ENCODE measurements at places on chromosomes 13 and 19. TPM values are rescaled to one million over a fixed set of nuclear protein-coding genes. Genes with fewer than 3 reads are reported as not detected.

The NOVA2 gene
- 6.9 TPM for total RNA-seq

The EPS8L1 gene
- not detected for total RNA-seq

DNA sequence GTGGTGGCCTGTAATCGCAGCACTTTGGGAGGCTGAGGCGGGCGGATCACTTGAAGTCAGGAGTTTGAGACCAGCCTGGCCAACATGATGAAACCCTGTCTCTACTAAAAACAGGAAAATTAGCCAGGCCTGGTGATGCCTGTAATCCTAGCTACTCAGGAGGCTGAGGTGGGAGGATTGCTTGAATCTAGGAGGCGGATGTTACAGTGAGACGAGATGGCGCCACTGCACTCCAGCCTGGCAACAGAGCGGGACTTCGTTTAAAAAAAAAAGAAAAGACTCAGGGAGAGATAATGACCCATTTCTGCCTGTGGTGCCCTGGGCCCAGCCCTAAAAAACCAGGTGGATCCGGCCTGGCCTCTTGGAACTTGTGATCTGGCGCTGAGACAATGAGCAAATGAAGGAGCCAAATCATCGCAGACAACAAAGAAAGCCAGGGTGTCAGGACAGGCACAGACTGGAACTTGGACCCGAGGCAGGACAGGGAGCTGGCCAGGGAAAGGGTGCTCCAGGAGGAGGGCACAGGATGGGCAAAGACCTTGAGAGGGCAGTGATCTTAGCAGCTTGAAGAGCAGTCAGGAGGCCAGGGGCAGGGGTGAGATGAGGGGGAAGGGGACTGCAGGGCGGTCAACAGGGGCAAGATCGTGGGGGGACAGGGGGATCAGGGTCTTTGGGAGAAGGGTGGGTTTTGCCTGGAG, 962 bp upstream of the JAK3 start:
- no peak overlapping the region for H3K4me3 ChIP-seq
- DNase-seq = no peak
- no peaks in the 10 kb centered on the region for H3K4me1 ChIP-seq
- H3K36me3 ChIP-seq = no peaks in the 10 kb centered on the region
- H3K27me3 ChIP-seq = no peaks in the 10 kb centered on the region

- H3K27me3 ChIP-seq = no peaks in the 10 kb centered on the region
- no peaks in the 10 kb centered on the region for H3K4me1 ChIP-seq
- H3K27ac ChIP-seq = no peak overlapping the region
- no peaks in the 10 kb centered on the region for H3K36me3 ChIP-seq
- DNase-seq = peak; percentile 59
- no peak overlapping the region for H3K4me3 ChIP-seq
These were observed 198.4 kb downstream of the COL4A1 start for GRCh38 chr13:110108348-110109139.
